ENCODE measurements at places on chromosomes 4 and X.

DNA sequence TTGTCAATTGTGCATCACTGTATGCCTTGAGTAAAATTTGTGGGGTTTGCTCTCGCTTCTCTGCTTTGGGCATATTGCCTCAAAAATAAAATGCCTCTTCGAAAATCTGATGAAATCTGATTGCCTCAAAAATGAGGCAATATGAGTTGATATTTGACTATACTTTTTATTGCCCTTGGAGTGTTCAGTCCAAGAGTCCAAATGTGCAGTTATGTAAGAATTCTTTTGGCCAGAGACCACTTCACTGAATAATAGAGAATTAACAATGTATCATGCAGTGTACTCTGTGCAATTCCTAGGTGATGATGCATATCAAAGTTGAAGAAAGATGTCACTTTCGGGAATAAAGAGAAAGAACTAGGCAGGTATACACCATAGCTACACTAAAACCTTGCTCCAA, 8.6 kb downstream of the MAOA start:
- DNase-seq: no peak

GRCh38 chrX:50719614-50720013, 94.4 kb downstream of the SHROOM4 start:
- no peak for DNase-seq

- no peak for DNase-seq
These were observed 22.8 kb downstream of the MSN start for GRCh38 chrX:65690057-65690855.

GRCh38 chr4:39712819-39713607, 15.1 kb downstream of the UBE2K start:
- no peak for DNase-seq

DNA sequence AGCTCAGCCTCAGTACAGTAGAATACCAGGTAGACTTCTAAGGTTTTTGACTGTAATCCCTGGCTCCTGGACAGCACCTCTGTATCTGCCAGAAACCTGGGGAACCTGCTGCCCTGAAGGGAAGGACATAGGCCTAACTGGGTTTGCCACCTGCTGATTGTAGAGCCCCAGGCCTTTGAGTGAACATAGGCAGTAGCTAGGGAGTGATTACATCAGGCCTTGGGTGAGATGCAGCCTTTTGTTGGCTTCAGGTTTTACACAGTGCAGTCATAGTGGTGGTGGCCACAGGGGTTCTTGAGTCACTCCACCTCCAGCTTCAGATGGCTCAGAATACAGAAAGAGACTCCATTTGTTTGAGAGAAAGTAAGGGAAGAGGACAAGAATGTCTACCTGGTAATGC, 19.3 kb downstream of the IQCM start:
- DNase-seq: no peak

GRCh38 chr4:75016472-75016871, 83.6 kb downstream of the PARM1 start:
- DNase-seq: no peak

DNA sequence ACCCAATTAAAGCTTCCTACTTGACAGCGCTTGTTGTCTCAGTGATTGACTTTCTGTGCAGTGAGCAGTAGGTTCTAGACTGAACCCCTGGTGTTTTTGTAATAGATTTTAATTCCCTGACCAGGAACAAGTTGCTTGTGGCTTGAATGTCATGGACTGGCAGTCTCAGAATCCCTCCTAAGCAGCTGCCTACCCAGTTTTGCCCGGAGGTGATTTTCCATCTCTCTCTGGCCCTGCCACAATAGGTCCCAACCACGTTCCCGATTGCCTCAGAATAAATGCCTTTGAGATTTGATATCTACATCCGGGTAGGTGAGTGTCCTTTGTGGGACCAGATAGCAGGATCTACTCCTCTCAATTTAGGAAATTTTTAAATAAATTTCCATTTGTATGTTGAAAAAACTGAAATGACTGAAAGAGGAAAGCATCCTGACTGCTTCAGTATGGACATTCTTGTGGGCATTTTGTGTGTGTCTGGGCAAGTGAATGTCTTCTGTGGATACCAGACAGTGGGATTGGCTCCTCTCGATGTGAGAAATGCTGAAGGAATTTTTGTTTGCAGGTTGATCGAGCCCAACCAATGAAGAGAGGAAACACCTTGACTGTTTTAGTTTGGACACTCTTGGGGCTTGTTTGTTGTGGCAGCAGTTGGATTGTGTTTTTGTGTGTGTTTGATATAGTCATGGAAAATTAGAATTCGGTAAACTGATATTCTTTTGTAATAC, 1607.4 kb downstream of the C4orf33 start:
- DNase-seq: no peak

DNA sequence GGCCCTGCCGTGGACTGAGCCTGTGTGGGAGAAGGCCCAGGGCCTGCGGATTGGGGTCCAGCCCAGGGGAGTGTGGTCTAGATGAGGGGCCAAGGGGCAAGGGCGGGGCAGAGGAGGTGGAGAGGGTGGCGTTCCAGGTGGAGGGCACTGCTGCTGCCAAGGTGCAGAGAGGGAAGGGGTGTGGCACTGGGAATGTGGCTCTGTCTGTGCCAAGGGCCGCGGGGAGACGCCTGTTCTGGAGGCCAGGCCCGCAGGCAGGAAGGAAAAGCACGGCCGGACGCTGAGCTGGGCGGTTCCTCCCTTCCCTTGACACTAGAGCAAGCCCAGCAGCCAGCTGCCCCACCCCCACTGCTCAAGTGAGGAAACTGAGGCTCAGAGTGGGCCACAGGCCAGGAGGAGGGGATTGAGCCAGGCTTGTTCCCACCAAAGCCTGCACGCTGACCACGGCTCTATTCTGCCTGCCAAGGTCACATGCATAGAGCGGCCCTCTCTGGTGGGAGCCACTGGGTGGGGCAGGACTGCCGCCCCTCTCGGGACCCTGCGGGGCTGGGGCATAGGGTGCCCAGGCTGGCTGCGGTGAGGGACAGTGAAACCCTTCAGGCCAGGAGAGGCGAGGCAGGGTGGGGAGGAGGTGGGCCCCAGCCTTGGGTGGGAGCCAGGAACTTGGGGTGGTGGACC, 13.0 kb downstream of the SH3BP2 start:
- DNase-seq: no peak

DNA sequence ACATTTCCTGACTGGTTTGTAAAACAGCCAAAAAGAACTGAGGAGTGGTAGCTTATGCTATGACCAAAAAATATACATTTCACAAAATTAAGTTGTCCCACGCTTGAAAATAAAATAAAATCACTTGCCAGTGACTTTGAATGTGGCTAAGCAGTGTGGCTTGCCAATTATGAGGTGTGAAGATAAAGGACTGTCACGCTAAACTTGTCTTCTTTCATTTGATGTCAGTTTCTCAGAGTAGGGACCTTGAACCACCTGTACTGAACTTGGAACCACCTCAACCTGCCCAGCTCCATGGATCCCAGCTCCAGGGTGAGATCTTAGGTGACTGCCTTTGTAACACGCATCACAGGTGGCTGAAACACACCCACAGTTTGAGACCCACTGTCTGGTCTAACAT, 113.7 kb upstream of the TBL1X start:
- DNase-seq: peak; percentile 23

DNA sequence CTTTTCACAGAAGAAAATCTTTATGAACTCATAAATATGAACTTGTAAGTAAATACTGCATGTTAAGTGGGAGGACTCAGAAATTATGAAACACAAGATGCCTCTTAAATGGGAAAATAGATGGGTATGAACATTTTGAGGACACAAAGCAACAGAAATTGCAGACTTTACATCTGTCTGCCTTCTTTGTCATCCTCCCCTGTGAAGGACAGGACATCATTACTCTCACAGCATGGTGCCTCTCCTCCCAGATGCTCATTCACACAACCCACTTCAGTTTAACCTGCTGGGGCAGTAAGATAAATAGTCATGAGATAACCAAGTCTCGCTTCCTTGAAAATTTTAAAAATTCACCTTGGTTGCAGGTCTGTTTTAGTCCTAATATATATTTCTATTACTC, 144.5 kb downstream of the APBB2 start:
- DNase-seq: no peak

DNA sequence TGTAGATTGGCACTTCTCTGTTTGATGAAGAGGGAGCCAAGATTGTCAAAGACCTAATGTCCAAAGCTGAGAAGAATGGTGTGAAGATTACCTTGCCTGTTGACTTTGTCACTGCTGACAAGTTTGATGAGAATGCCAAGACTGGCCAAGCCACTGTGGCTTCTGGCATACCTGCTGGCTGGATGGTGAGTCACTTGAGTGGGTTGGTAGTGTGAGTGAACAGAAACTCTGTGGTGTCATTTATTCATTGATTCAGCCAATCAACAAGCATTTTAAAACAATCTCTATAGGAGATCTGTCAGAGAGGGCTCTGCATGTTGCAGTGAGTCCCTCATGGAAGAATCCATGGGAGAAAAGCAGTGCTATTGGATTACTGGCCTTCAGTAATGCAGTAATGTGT, 16.3 kb downstream of the TAF9B start:
- DNase-seq: no peak

- DNase-seq: no peak
These were observed 199.2 kb downstream of the EDA start for GRCh38 chrX:69815063-69815462.

GRCh38 chrX:154735695-154736393, 15.0 kb downstream of the GAB3 start:
- no peak for DNase-seq

DNA sequence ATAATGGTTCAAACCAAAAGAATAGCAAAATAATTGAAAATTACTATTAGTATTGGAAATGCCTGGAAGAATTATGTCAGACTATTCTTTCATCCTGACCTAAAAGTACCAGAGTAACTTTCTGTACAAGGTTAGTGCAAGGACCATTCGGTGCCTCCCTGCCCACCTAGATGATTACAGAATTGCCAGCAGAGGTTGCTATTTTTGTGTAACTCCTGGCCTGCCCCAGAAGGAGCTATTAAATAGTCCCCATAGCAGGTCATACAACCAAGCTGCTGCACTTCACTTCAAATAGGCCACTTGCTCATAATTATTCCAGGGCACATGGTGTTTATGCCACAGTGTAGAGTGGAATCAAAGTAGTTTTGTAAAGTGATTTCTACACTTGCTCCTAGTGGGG, 831.1 kb upstream of the PABPC4L start:
- no peak for DNase-seq

- DNase-seq: peak; percentile 14
These were observed 3.0 kb downstream of the LINC00632 start for GRCh38 chrX:140712413-140713173.

DNA sequence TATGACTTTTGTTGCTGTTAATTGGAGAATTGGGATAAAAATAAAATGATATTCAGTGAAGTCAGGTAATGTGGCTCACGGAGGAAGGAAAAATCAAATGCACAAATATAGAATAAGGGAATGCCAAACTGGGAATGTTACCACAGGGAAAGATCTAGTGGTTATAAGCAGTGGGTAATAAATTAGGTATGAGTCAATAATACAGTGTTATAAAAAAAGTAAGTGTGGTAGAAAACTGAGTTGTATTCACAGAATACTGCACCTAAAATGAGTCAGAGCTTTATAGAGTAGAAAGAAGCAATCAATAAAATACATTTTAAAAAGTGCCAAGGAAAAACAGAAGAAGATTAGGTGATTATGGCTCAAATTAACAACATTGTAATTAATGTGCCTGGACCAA, 34.5 kb downstream of the INTS12 start:
- no peak for DNase-seq

DNA sequence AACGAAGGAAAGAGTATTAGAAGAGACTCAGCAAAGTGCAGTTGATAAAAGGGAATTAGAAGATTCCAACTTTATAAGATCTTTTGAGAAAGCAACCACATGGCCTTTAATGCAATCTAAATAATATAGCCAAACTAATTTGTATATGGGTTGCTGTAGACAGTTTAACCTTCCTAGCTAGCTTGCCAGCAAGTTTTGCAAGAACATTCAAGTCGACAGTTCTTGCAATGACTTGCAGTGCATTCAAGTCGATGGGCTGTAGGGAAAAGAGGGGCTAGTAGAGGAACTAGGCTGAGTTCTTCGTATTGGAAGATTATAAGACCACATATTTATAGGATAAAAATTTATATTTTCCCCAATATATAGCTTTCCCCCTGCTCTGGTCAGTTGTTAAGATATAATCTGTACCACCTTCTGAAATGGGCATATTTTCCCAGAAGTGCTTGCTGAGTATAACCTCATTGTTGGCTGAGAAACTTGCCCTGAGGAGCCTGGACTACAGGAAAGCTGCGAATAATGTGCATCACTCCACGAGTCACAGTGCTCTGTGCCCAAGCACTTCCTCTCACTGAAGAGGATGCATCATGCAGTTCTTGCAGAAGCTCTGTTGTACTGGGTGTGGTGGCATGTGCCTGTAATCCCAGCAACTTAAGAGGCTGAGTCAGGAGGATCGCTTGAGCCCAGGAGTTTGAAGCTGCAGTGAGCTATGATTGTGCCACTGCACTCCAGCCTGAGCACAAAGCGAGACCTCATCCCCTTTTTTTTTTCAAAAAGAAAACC, 56.7 kb downstream of the DOCK11 start:
- DNase-seq: peak; percentile 25

- no peak for DNase-seq
These were observed 3.9 kb upstream of the GLRB start for GRCh38 chr4:157072002-157072401.

DNA sequence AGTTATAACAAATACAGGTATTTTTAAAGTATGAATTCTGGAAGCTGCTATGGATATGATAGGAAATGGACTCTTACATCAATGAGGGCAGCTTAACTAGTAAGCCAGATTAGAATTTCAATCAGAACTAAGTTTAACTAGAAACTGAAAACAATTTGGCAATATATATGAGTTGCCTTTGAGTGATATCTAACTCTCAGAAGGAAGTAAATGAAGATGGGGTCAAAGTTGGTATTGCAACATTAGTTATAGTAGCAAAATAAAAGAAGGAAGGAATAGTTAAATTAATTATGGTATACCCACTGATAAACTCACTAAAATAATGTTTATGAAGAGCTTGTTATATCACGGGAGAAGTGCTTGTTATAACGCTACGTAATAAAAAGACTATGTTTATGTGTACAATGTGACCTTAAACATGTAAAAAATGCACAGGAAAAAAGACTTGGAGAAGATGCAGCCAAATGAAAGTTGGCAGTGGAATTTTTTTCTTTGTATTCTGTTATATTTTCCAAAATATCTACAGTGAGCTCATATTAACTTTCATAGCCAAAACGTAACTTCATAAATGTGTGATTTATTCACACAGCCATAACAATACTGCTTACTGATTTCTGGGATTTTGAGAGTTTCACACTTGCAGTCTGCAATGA, 34.5 kb downstream of the PHKA2 start:
- DNase-seq: no peak
